Muscle of arm (tissue), 14 donors: ENCODE measurements at places on chromosomes 2 and 18. TPM values are rescaled to one million over a fixed set of nuclear protein-coding genes. Genes with fewer than 3 reads are reported as not detected.

Gene CPLX4
- not detected for polyA plus RNA-seq

Gene ARL4C
- polyA plus RNA-seq: 3.3 TPM

Gene ASXL3
- polyA plus RNA-seq: 4.4 TPM

Gene CHRND
- 124 TPM for polyA plus RNA-seq

DNA sequence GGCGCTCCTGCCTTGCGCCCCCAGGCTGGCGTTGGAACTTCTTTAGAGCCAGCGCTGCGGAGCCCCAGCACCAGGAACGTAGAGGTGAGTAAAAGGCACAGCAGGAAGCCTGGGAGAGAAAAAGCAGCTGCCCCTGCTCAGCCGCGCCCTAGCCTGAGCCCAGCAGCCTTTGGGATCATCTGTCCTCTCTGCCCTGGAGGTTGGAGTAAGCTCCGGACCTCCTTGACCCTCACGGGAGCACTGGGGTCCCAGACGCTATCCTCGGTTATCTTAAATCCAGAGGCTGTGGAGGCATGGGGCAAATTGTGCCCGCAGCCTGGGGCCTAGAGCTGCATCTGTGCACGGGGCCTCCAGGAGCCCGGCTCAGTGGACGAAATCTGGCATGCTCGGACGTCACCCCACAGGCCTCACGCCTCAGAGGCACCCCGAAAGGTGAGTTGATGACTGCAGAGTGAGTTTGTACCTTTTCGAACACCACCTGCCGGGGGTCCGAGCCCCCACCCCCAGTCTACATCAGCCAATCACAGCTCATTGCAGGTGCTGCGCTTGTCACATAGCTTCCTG is 1.6 kb upstream of the SLC66A2 start:
- DNase-seq: no peak

DNA sequence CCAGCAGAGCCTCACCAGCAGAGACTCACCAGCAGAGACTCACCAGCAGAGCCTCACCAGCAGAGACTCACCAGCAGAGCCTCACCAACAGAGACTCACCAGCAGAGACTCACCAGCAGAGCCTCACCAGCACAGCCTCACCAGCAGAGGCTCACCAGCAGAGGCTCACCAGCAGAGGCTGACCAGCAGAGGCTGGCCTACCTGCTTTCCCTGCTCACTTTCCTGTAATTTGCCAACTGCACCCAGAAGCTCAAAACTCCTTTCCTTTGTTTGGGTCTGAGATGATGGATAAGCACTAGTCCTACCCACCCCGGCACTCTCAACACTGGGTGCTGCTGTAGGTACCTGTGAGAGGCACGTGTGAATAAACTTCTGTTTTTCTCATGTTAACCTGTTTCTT is 36.4 kb upstream of the PXDN start:
- DNase-seq: no peak

DNA sequence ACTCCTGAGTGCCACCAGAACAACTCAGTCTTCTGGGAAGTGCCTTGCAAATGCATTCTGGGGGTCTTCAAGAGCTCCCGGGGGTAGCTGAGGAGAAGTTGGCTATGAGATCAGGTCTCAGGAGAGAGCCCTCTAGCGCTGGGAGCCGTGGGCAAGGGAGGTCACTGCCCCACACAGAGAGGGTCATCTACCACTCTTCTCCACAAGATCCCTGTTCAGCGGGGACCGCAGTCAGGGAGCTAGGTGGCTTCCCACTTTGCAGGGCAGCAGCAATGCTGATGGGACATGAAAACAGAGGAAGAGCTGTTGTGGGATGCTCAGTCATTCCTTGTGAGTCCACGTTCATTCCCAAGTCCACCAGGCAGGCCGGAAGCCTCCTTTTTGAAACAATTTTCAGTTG is 66.6 kb downstream of the ACKR3 start:
- DNase-seq: no peak

- DNase-seq: peak; percentile 12
Observed at GRCh38 chr2:228056293-228057097, 125.0 kb downstream of the SPHKAP start.

DNA sequence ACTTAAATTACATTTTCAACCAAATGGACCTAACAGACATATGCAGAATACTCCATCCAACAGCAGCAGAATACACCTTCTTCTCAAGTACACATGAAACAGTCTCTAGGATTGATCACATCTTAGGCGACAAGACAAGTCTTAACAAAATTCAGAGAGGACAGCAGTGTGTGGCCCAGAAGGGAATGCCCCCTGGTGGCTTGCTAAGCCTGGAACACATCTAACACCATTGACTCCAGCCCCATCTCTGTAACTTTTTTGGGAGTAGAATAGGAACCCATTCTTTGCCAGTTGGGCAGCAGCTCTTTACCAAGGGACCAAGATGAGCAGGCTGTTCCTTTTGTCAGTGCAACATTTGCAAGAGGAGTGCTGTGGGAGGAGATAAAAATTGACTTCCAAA is 249.9 kb downstream of the PLCL1 start:
- DNase-seq: no peak

DNA sequence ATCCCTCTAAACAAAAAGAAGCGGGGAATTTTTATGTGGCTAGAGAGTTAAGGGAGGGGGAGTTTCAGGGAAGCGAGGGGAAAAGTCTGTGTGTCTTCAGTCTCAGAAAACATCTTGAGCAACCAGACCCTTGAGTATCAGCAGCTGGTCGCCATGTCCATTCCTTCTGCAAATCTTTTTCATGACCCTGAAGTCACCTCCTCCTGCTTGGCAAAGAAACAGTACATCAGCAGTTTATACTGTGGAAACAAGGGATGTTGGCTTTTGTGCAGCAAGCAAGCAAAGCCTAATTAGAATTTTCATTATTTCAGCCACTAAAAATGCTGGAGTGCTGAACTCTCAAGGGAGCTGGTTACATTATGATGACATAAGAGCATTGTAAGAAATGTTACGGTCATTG is 187.4 kb upstream of the SLC8A1 start:
- peak; percentile 61 for DNase-seq

GRCh38 chr2:127888772-127889171 is 3.0 kb upstream of the AMMECR1L start:
- DNase-seq: no peak

DNA sequence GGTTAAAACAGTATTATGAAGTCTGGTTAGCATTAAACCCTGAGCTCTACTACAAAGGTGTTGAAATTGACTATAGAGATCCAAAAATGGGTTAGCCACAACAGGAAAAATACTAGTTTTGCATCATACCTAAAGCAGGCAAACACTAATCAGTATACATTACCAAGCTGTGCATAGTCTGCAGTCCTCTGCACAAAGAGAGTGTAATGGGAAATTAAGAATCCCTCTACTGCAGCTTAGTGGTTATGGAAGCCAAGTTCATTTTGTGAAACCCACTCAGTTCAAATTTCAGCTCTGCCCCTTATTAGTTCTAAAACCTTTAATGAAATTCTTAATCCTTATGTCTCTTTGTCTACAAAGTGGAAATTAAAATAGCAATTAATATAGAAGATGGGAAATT is 192.1 kb downstream of the MBD2 start:
- no peak for DNase-seq

DNA sequence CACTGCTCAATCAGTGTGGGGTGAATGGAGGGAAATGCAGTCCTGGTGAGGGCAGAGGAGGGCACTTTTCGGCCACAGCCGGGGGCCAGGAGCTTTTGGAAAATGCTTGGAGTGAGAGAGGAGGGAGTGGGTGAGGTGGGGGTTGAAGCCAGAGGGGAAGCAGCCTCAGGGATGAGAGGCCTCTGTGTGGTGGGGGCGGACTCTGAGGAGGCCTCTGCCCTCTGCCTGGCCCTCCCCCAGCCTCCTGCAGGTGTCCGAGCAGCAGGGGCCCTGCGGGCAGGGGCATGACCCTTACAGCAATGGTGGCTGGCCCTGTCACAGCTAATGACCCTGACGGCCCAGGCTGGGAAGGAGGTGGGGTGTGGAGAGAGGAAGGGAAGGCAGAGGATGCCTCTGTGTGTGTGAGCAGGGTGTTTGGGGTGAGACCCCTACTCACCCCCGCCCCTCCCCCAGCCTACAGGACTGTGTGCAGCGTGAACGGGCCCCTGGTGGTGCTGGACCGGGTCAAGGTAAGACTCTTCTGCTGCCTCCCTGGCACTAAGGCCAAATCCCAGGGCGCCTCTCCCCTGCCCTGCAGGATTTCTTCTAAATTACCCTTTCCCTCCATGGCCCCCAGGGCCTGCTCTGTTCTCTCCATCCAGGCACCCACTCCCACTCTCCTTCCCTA is 7.6 kb downstream of the ATP6V1B1 start:
- DNase-seq: no peak

- DNase-seq: no peak
Observed at GRCh38 chr2:62409442-62409841, 96.6 kb downstream of the TMEM17 start.

DNA sequence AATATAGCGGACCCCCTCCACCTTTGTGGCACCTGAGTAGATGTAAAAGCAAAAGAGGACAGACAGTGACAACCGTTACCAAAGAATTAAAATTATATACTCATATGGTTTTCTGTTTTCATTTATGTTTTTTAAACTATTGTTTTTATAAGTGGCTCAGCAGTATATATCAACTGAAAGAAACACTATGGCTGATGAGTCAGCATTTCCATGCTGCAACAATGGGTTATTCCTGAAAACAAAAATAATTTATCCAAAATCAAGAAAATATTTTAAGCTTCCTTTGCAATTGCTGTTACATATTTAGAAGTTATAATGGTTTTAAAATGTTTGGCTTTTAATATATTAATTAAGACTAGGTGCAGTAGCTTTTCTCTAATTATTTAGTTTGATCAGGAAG is 17.7 kb downstream of the MRPS9 start:
- DNase-seq: no peak
